ENCODE measurements at places on chromosomes 11 and 22. TPM values are rescaled to one million over a fixed set of nuclear protein-coding genes. Genes with fewer than 3 reads are reported as not detected.

GRCh38 chr11:76657187-76658170, 13.1 kb downstream of the LRRC32 start:
- no peak for DNase-seq
- no peaks in the 10 kb centered on the region for H3K27me3 ChIP-seq
- H3K4me1 ChIP-seq = no peaks in the 10 kb centered on the region
- no peak overlapping the region for H3K27ac ChIP-seq
- H3K36me3 ChIP-seq = no peaks in the 10 kb centered on the region

- H3K27me3 ChIP-seq = no peaks in the 10 kb centered on the region
- no peak overlapping the region for H3K4me3 ChIP-seq
- no peak overlapping the region for H3K27ac ChIP-seq
- no peaks in the 10 kb centered on the region for H3K4me1 ChIP-seq
- no peaks in the 10 kb centered on the region for H3K36me3 ChIP-seq
- no peak for DNase-seq
Measured at GRCh38 chr11:94218372-94218771, 86.0 kb upstream of the IZUMO1R start.

- H3K36me3 ChIP-seq = no peaks in the 10 kb centered on the region
- no peak for DNase-seq
- H3K27me3 ChIP-seq = peaks cover 6% of the 10 kb centered on the region
- no peaks in the 10 kb centered on the region for H3K4me1 ChIP-seq
- no peak overlapping the region for H3K27ac ChIP-seq
- H3K4me3 ChIP-seq = no peak overlapping the region
Measured at GRCh38 chr11:72635309-72635915, 38.8 kb downstream of the PDE2A start.

DNA sequence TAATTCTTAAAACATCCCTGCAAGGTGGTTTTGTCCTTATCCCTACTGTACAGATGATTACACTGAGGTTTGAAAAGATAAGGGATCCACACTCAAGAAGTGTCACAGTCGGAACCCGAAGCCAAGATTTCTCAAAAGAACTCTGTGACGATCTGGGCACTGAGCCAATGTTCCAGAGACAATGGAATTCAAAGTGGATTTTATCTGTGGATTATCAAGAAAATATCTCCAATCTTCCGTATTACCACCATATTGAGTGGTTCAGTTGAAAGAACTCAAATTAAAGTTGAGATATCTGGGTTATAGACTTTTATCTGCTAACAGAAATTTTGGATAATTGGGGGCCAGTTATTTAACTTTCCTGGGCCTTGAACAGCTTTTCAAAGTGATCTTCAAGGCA, 100.0 kb upstream of the GRAMD1B start:
- no peak for DNase-seq
- no peaks in the 10 kb centered on the region for H3K27me3 ChIP-seq
- no peaks in the 10 kb centered on the region for H3K36me3 ChIP-seq
- no peaks in the 10 kb centered on the region for H3K4me1 ChIP-seq
- H3K4me3 ChIP-seq = no peak overlapping the region

The KRTAP5-1 gene
- total RNA-seq = not detected

The CALCA gene
- not detected for total RNA-seq

The OR8A1 gene
- total RNA-seq = not detected

All from CD4-positive, alpha-beta T cell (primary cell).